Activated gamma-delta T cell treated with Interleukin-2 at 50 U/mL for 16 hours (primary cell): ENCODE measurements at places on chromosomes 2 and 18.
A peak's percentile ranks its signal among the peaks of the same experiment; 100 is the strongest.

DNA sequence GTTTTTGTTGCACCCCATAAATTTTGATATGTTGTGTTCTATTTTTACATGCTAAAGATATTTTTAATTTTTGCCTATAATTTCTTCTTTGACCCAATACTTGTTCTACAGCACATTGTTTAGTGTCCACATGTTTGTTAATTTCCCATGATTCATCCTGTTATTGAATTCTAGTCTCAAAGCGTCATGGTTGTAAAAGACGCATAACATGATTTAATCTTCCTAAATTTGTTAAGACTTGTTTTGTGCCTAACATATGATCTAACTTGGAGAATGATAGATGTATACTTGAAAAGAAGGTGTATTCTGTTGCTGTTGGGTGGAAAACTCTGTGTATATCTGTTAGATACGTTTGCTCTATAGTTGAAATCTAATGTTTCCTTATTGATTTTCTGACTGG, 27.1 kb upstream of the SULT1C3 start:
- DNase-seq: no peak

GRCh38 chr18:67731851-67732250, 215.3 kb upstream of the DSEL start:
- no peak for DNase-seq

DNA sequence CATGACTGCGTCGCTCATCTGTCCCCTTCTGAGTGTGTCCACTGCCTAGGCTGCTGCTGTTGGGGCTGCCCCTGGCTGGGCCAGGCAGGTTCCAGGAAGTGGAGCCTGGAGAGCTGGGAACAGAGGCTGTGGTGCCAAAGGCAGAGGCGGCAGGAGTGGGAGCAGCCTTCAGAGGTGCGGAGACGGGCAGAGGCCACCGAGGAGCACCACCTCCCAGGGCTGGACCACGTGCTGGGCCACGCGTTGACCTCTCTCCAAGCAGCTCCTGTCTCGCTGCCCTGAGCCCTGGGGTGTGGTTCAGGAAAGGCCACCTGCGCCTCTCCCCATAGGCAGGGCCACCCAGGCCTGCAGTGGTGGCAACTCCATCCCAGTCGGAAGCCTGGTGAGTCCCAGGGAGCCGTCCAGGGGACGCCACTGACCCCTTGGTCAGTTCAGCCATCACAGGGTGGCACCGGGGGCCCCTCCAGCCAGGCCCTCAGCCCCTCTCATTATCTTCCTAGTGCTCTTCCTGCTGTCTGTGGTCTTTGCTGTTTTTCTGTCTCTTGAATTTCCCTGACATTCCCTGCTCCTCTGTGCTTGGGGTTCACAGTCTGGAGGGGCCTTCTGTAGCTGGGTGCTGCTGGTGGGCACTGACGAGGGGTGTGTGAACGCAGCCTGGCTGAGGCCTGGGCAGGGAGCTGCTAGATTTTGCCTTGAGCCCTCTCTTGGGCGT, 122.8 kb upstream of the HS6ST1 start:
- no peak for DNase-seq

- DNase-seq: no peak
These were observed 20.9 kb downstream of the TWIST2 start for GRCh38 chr2:238868616-238869292.

DNA sequence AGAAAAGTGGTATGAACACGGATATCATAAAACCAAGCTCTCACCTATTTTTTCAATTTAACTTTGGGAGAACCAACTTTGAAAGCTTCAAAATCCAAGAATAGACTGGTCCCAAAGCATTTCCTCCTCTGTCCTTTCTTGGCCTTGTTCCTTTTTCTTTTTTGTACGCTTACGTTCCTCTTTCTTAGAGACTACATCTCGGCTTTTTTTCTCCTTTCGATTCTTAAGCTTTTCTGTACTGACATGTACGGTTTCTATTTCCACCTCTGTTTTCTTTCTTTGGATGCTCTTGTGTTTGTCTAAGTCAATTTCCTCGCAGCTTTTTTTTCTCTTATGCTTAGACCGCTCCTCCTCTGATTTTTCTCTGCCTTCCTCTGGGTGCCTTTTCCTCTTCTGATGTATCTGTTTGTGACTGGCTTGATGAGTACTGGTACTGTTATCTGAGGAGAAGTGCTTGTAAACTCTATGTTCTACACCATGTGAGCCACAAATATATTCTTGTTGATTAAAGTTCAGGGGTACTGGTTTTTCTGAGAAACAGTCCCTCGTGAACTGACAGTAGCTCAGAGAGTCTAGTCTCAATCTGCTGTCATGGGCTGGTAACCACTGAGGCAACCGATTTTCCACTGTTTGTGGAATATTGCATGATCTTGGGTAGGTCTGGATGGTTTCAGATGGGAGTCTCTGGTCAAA, 11.5 kb upstream of the RNU2-63P start:
- DNase-seq: no peak

DNA sequence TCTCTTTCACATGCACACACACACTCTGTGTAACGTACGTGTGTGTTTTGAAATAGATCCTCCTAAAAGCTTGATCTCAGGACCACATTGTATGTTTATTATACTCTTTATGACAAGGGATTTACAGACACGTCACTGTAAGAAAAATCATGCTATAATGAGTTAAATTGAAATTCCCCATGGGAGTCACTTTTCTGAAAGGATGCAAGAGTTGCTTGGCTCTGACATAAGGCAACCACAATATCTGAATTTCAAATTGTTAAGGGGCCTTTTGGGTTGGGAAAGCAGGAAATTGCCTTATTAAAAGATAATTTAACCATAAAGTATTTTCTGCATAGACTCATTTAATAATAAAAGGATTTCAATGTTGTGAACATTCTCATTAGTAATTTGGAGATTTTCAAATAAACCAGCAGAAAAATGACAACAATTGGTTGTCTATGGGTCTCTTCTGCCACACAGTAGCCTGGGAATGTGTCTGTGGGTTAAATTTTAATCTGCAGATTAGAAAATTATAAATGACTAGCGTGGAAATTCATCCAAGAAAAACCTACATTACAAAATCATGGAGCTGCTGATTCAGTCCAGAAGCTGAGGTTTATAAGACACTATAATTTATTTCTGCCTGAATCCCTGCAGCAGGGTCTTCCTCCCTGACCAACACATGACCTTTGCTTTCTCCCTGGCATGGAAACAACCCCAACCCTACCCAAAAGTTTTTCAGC, 75.9 kb upstream of the PID1 start:
- no peak for DNase-seq

GRCh38 chr2:10864251-10864650, 47.5 kb upstream of the KCNF1 start:
- no peak for DNase-seq

DNA sequence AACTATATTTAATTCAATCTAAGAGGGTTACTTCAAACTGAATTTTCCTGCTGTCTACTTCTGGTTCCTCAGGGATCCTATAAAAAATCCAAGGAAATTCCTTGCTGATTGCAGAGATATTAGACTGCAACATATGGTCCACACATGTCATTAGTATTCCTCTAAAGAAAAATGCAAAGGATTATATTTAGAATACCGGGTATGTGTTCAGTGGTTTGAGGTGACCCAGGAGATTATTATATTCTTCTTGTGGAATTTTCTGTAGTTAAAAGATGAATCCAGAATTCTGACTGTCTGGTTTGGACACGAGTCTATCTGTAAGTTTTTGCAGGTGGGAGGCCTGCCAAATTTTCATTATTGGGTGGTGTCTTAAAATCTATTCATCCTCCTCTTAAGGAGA, 18.2 kb downstream of the HOXD1 start:
- DNase-seq: no peak

GRCh38 chr18:23470620-23471387, 17.7 kb downstream of the RIOK3 start:
- DNase-seq: no peak

DNA sequence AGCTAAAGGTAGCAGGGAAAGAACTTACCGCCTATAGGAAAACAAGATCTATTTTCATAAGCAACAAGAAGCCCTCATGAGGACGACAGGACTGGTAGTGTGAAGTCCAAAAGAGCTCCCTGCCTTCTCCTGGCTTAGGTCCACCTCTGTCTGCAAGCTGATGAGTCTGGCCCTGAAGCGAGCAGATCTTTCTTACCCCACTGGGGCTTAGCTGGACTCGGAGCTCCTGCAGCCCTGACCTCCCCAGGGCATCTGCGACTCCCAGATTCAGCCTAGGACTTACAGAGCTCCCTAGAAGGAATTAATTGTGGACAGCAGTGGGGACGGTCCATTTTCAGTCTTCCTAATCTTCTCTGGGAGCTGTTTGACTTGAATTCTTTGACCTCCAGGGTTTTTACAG, 53.7 kb downstream of the MCFD2 start:
- no peak for DNase-seq

- no peak for DNase-seq
These were observed 369.0 kb downstream of the EPHA4 start for GRCh38 chr2:221203125-221203524.

GRCh38 chr2:89841476-89841840, 1150.0 kb downstream of the RPIA start:
- no peak for DNase-seq

DNA sequence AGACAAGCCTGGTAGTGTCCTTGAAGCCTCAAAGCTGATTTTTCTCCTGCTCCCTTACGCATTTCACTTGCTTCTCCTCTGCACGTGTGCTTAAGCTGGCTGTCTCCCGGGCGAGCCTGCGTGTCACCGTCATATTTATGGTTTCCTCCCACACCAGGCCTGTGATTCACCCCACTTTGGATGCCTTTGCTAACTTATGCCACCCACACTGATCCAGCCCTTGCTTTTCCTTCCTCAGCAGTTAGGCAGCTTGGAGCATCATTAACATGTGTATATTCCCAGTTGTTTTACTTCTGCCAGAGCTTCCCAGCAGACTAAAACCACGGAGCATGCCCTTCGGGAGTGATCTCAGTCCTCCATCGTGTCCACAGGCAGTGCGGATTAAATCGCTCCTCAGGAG, 2.2 kb downstream of the ST3GAL5 start:
- peak; percentile 19 for DNase-seq

GRCh38 chr18:31439807-31440325, 7.7 kb upstream of the DSG3 start:
- DNase-seq: no peak

GRCh38 chr18:74476140-74476539, 19.0 kb upstream of the DIPK1C start:
- no peak for DNase-seq

DNA sequence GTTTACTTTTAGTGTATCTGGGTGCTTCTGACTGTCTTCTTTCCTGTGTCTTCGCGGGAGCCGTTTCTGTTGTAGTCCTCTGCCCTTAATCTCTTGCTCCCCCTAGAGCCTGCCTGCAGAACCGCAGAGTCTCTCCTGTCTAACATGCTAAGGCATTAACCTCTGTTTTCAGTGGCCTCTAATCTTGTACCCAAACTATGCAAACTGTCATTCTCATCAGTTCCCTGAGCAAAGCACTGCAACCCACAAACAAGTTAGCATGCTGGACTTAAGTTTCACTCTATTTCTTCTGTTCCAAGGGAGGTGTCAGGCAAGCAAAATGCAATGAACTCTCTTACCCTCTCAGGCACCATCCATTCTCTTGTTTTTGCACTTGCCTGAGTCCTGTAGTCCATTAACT, 138.4 kb downstream of the OTX1 start:
- no peak for DNase-seq

GRCh38 chr2:158917121-158917520, 51.3 kb upstream of the TANC1 start:
- DNase-seq: no peak

DNA sequence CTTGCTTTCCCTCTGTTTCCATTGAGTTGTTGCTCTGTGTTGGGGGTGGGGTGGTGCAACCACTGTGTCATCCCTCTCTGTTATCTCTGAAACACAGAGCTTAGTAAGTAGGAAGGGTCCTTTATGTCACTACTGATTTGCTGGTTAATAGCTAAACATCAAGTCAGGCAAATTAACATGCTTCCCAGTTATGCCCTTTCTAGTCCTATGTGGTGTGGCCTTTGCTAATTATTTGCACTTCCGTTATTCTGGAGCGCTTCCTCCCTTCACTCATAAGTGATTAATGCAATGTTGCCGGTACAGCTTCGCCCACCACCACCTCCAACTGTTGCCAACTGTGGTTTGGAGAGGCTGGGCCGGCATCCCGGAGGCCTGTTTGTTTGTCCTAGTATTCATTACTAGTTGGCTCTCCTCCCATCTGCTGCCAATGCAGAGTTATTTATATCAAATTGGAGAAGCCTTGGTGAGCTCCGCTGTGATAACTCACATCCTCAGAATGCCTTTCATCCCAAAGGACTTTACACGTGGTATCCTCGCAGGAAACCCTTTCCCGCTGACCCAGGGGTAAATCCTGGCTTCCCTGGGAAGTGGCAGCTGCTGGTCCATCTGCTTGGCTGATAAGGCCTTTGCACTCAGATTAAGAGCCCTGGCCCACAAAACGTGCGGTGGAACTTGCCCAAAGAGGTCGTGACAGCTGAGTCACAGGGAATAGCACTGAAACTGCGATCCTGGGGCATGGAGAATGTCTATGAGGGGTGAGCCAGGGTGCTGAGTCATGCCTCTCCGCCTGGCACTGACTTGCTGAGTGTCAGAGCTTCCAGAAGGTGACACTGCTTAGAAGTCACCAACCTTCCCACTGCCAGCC, 72.0 kb upstream of the ZCCHC2 start:
- no peak for DNase-seq

GRCh38 chr2:120809609-120810440, 74.2 kb downstream of the GLI2 start:
- DNase-seq: no peak

GRCh38 chr18:36350251-36350651, 52.7 kb downstream of the FHOD3 start:
- no peak for DNase-seq

- DNase-seq: no peak
These were observed 54.3 kb upstream of the HK2 start for GRCh38 chr2:74779587-74780135.

- no peak for DNase-seq
These were observed 116.3 kb downstream of the POLE4 start for GRCh38 chr2:75074708-75075107.

DNA sequence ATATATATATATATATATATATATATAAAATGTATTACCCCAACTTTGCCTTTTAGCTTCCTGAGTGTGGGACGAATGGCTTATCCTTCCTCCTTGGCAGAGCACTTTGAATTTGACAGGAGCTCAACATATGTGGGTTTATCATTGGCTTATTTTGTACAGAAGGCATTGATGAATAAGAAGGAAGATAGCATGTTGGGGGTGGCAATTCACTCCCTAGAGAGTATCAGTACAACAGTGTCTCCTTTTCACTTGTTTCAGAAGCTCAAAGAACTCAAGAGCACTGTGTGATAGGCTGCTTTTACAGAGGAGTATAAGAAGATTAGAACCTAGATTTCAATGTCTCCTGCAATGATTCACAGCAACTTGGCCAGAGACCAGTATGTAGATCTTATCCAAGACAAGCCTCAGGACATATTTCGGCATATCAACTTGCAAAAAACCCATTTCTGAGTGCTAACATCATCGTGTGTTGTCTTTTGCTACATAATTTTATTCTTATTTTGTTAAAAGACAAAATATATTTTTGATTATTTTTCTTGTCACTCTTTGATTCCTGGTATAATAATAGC, 345.8 kb downstream of the SOCS6 start:
- no peak for DNase-seq

GRCh38 chr2:48344441-48344756, 185.6 kb upstream of the STON1 start:
- no peak for DNase-seq

GRCh38 chr2:68031542-68032160, 31.2 kb downstream of the C1D start:
- DNase-seq: no peak
